ENCODE measurements at places on chromosomes 3 and 15.

DNA sequence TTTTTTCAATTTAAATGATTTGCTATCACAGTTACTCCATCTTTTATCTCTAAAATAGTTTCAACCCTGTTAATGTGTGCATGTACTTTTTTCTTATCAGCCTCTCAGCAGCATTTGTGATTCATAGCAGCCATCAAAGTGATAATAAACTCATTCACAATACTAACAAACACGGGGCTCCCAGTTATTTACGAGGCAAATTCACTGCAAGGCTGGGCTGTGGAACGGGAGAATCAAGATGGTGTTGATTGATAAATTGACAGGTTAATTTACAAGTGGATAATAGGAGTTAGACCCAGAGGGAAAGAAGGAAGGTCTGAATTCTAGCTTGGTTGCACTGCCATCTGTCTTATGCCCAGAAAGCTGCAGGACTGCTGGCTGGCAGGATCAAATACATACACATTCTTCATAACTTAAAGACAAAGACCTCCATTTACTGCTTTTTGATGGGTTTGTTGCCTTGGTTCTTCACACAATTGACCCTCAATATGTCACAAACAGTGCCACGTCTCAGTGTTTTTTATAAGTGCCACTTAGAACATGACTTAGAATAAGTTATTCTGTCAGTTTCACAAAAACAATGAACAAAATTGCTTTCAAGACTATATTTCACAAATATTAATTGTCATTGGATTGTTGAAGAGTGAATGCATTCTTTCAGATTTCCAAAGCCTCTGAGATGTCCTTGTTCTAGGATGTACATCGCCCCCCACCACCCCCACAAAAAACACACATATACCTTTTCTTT, 562.8 kb downstream of the NR2F2 start:
- DNase-seq, result no peak

GRCh38 chr15:38961931-38962330, 397.3 kb upstream of the RASGRP1 start:
- DNase-seq, result no peak

DNA sequence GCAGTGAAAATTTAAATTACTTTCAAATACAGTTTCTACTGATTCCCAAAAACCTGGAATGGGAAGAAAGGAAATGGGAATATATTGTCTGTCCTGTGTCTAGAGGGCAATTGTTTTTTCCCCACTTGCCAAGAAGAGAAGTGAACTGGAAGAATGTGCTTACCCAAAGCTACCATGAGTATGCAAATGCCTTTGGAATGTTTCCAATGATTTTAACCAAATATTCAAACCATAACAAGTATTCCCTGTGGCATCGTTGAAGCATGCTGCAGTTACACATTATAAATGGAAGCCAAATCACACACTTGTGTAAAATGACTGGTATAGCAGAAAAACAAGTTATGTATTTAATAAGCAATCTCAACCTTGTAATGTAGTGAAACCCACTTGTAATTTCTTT, 368.2 kb downstream of the GBE1 start:
- no peak for DNase-seq

DNA sequence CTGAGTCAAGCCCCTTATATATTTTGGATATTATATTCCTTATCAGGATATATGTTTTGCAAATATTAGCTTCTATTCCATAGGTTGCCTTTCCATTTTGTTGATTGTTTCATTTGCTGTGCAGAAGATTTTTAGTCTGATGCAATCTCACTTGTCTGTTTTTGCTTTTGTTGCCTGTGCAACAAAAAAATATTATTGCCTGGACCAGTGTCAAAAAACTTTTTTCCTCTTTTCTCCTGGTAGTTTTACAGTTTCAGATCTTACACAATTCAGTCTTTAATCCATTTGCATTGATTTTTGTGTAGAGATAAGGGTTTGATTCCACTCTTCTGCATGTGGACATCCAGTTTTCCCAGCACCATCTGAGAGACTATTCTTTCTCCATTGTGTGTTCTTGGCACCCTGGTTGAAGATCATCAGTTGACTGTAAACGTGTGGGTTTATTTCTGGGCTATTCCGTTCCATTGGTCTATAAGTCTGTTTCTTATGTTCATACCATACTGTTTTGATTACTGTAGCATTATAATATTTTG, 228.9 kb upstream of the NR2E3 start:
- DNase-seq, result no peak

DNA sequence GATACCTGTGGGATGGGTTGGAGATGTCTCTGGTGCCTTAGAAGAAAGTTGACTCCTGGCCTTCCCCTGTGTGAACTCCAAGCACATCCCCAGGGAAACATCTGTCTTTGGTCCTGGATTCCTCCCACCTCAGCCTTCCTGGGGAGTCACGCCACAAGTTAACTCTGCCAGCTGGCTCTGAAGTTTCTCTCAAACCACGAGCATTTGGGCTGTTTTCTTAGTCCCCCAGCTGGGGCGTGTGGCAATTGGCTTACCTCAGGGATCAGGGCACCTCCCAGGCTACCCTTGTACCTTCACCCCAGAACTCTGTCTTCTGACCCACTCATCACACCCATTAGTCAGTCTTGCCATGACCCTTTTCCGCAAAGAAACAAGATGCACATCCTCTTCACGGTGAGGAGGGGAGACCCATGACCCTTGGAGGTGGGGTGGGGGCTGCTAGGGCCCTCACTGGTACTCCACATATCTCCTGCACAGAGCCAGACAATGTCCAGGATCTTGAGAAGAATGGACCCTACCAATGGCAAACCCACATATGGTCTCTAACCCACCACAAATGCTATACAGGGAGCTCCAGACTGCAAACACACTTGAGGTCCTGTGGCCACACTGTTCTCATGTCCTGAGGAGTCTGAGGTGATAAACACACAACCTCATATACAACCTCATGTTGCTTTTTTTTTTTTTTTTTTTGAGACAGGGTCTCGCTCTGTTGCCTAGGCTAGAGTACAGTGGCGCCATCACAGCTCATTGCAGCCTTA, 3.9 kb downstream of the NEIL1 start:
- no peak for DNase-seq

- DNase-seq, result no peak
Observed at GRCh38 chr3:190608850-190609589, 95.1 kb downstream of the IL1RAP start.

Data from effector memory CD4-positive, alpha-beta T cell (primary cell).